Left colon (tissue), 2 donors: ENCODE measurements at places on chromosomes 6 and 20.

DNA sequence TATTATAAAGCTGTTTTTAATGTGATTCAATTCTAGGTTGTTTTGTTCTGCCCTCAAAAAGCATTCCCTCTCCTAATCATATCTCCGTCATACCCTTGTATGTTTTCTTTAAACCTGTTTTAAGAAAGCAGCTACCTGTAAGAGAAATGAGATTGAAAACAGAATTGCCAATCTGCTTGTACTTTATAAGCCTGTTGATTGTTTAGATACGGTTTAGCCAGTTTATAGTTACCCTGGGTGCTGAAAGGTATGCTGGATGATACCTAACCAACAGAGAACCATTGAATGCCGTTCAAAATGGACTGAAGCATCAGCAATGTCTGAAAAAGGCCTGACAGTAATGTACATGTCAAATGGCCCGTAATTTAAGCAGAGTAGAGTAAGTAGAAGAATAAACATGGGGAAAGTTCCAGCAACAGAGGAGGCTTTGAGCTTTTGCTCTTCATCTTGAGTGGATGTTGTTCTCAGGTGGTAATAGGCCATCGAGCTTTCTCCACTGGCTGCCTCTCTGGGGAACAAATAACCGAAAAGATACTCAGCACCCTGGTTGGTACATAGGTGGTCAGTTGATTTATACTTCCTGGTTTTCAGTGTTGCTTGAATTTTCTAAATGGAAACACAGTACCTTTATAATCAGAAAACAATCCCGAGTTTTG is 27.5 kb downstream of the PTPN1 start:
- DNase-seq, result no peak

DNA sequence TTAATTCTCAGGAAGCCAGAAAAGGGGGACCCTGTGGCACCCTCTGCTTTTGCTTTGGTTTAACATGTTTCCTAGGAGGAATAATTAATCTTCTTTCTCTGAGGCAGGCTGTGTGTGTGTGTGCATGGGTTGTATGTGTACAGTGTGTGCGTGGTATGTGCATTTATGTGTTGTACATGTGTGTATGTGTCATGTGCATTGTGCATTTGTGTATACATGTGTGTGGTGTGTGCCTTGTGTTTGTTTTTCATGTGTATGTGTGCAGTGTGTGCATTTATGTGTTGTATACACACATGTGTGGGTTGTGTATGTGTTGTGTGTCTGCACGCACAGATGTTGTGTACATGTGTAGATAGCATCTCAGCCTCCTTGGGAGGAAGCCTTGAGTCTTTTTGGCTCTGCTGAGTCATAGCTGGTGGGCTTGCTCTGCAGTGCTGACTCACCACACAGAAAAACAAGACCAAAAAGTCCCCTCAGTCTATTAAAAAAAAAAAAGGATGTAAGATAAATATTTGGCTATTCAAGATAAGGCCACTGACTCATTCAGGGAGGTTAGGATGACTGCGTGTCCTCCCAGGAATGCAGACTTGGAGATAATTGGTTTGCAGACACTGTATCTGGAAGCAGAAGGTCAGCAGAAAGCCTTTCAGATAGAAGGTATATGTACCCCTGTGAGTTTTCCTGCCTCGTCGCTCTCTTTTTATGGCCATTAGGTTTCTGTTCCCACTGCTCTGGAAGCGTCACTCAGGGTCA is 58.6 kb downstream of the SYNJ2 start:
- no peak for DNase-seq

- no peak for DNase-seq
Observed at GRCh38 chr6:168314948-168315347, 4.6 kb downstream of the DACT2 start.

DNA sequence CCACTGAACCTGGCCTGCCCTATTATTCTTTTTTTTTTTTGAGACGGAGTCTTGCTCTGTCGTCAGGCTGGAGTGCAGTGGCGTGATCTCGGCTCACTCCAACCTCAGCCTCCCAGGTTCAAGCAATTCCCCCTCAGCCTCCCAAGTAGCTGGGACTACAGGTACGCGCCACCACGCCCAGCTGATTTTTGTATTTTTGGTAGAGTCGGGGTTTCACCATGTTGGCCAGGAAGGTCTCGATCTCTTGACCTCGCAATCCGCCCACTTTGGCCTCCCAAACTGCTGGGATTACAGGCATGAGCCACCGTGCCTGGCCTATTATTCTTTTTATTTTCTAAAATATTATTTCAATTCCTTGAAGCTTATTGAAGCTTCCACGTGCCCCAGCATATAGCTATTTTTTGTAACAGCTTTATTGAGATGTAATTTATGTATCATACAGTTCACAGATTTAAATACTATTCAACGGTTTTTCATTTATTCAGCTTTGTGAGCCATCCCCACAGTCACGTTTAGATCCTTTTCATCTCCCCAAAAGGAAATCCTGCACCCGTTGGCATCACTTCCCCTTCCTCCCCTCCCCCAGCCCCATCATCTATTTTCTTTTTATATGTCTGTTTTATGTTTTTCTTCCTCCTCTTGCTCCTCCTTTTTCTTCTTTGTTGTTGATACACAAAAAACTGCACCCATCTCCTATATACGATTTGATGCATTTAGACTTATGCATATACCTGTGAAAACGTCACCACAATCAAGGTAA is 13.5 kb upstream of the MDFI start:
- no peak for DNase-seq

DNA sequence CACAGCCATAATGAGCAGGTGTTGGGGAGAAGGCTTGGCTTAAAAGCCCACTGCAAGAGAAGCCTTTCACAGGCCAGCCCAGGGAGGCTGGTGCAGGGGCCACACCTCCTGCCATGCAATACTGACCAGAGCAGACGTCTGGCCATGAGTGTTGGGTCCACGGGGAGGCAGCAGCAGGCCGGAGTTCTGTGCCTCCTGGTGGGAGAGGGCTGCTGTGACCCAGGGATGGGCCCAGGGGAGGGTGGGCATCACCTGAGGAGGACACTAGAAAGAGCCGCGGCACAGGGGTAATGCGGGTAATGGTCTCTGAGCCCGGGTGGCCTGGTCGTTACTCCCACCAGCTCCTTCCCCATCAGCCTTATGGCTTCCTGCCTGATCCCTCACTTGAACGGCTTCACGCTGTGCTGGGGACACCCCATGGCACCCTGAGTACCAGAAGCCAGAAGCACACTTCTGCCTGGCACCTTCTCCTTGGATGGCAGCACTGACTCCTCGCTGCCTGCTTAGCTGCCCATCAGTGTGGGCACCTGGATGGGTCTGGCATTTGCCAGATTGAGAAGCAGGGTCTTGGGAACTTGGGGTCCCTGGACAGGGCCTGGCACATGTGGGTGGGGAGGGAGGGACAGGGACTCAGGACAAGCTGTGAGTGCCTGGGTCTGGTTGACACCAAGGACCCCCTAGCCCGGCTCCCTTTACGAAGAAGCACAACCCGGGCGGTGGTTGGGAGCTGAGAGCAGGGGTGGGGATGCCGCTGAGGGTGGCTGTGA is 108.8 kb downstream of the ASXL1 start:
- DNase-seq, result no peak

GRCh38 chr6:138869398-138869797 is 73.5 kb downstream of the ECT2L start:
- DNase-seq, result no peak
